ENCODE measurements at places on chromosomes 13 and 19.

DNA sequence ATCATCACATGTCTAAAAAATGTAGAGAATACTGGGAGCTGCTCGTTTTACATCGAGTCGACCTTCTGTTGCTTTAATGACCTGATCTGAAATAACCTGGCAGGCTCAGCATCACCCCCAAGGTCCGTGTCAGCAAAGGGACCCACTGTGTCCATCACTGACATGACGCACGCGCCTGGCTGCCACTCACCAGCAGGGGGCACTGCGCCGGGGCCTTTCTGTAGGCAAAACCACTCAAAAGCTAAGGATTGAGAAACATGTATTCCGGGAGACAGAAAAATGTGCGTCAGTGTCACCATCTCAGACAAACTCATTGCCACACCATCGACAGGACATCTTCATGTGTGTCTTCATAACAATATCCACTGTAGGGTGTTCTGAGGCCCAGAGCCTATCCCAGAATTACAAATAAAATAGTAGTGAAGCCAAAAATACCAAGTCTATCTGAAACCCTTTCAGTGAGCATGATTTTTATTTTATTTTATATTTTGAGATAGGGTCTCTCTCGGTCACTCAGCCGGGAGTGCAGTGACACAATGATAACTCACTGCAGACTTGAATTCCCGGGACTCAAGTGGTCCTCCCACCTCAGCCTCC, 130.3 kb upstream of the LSM14A start:
- peak; percentile 95 for DNase-seq

- DNase-seq: no peak
Observed at GRCh38 chr13:29067306-29067945, 247.3 kb downstream of the MTUS2 start.

DNA sequence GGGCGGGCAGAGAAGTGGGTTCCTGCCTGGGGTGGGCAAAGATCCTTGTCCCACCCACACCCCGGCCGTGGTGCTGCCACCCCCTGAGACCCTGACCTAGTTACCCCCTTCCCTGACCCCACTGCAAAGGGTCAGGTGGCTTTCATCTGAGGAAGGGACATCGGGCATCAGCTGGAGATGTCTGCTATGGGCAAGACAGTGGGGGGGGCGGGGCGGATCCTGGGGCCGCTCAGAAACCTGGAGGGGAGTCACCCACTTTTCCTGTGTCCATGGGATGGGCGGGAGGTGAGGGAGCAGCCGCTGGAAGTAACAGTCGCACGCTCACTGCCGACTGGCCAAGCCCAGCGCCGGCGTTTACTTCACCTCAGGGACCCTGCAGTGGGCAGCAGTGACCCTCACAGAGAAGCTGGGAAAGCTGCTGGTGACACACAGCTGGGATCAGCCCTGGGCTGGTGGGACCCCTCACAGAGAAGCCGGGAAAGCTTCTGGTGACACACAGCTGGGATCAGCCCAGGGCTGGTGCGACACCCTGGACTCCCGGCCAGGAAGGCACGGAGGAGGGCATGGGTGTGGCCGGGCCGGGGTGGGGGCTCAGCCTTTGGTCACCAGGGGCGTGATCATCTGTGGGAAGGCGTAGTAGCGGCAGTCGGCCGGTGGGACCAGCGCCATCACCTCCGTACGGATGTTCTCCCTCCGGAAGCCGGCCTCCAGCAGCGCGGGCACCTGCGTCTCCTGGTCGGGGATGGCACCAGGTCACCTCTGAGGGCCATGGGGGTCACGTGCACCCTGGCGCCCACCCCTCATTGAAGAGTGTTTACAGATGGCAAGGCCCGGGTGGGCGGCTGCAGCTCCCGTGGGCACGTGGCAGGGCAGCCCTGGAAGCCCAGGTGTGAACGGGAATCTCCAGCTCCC, 4.3 kb downstream of the GAMT start:
- DNase-seq: no peak

DNA sequence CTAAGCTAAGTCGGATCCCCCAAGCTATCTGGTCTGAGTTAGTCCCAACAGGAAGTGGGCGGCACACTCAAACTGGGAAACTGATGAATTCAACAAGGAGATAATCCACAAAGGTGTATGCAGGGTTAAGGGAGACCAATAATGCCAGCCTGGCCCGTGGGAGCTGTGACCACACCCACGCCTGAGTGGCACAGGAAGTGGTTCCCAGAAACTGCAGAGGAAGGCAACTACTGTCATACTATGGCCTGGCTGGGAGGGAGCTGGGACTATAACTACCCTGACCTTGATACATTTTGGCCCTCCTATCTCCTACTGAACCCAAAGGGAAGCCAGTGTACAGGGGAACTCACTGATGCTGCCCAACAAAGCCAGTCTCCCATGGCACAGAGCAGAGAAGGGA, 85.5 kb upstream of the TDRD3 start:
- DNase-seq: no peak

DNA sequence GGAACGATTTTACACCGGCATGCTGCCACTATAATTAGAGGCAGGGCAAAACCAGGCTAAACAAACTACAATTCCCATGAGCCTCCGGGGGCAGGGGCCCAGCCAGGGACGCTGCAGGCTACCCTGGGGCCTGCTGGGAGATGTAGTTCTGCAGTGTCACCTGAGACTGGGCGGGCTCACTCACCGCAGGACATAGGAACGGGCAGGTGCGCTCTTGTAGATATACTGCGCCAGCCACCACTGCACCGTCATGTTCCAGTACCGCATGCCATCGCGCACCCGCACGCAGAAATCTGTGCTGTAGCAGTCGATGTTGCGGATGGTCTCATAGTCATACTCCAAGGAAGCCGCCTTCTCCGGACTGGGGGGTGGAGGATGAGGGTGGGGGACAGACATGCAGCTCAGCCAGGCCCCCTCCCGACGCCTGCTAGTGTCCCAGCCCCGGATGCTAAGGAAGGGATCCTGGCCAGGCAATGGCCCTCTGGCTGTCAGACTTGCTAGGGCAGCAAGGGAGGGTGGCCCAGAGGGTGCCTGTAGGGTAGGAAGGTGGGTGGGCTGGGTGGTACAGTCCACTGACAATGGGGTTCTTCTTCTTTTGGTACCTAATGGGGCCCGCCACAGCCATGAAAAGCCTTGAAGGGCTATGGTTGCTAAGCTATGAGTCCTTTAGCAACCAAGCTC, 5.8 kb upstream of the TMC4 start:
- DNase-seq: no peak

DNA sequence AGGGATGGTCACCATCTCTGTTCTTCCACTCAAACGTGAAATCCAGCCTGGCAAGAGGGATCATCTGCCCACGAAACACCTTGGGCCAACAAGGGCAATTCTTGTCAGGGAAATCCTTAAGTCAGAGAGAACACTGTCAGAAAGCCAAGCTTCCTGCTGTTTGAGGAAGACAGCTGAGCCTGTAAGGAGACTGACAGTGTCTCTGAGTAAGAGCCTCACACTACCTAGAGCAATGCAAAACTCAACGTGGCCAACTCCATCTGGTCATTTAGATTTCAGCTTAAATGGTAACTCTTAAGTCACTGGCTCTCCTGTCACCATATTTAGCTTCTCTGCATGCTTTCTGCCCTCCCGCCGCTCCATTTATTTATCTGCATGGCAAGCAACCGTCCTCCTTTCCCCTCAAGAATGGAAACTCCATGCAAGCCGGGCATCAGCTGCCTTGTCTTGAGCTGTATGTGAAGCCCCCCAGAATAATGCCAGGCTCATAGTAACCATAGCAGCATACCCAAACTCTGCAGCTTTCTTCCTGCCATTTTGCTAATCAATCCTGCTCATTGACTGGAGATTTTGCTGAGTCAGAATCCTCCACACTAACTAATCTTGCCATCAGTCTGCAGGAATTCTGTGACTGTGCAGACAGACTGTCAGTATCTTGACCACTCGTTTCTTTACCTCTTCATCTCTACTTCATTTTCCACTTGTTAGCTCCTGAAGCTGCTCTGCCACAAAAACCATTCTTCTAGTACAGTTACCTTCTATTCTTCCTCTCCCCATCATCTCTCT, 159.8 kb downstream of the IRS2 start:
- DNase-seq: no peak

GRCh38 chr19:9958379-9958821, 22.1 kb upstream of the OLFM2 start:
- no peak for DNase-seq

GRCh38 chr13:92303428-92303827, 905.0 kb downstream of the GPC5 start:
- DNase-seq: no peak

- DNase-seq: no peak
Observed at GRCh38 chr19:45076851-45077730, 813 bp upstream of the ZNF296 start.

GRCh38 chr19:40598918-40599307, 2.3 kb upstream of the LTBP4 start:
- no peak for DNase-seq

DNA sequence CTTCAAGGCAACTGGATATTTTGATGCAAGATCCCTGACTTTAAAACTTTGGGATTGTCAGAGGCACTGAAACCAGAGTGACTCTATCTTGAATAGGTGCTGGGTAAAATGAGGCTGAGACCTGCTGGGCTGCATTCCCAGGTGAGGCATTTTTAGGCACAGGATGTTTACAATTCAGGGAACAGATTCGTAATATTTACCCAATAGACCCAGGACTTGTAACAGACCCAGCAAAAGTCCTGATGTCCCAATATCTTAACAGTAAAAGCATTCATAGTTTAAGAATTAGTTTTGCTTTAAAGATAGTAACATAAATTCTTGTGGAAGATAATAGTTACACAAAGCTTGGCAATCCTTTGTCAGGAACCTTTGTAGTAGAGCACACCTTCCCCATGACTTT, 166.2 kb downstream of the FGF14 start:
- DNase-seq: no peak

- no peak for DNase-seq
Observed at GRCh38 chr13:33194820-33195692, 90.5 kb downstream of the STARD13 start.

DNA sequence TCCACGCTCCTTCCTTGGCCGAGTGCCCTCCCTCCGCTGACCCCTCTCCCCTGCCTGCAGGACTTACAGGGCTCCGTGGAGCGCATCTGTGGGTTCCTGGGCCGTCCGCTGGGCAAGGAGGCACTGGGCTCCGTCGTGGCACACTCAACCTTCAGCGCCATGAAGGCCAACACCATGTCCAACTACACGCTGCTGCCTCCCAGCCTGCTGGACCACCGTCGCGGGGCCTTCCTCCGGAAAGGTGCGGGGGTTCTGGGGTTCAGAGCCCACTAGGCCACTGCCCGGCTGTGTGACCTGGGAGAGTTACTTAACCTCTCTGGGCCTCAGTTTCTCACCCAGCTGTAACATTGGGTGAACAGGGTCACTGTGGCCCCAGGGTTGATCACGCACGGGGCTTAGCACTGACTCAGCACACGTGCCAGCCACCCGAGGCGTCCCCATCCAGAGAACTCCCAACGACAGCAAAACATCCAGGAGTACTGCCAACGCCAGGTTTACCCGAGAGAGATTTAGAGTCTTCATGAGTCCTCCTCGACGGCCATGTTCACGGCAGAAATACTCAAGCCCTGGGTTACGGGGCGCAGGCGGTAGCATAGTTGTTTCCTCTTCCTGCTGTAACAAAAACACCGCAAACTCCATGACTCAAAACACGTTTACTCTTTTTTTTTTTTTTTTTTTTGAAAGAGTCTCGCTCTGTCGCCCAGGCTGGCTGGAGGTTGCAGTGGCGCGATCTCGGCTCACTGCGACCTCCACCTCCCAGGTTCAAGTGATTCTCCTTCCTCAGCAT, 9.7 kb upstream of the SPACA4 start:
- DNase-seq: peak; percentile 64

DNA sequence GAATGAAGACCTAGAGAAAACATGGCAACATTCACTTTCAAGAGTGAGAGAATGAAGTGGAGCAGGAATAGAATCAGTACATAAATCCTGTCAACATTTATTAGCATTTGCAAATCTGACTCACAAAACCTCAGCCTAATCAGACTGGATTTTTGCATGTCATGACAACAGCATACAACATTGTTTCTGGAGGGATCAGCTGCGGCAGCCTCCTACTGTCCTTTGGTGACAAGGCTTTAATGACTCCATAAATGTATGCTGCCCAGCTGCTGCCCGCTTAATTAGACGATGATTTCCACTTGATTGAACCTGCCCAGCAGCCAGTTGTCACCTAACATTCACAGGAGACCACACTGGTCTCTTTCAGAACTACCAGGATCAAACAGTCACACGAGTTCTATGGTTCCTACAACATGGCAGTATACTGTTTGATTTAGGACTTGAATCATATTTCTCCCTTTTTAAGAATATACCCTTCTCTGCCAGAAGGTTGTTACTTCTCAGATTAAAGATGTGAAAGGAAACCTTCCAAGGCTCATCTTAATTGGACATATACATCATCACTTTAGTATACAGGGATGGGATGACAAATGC, 9.3 kb downstream of the EBPL start:
- no peak for DNase-seq

DNA sequence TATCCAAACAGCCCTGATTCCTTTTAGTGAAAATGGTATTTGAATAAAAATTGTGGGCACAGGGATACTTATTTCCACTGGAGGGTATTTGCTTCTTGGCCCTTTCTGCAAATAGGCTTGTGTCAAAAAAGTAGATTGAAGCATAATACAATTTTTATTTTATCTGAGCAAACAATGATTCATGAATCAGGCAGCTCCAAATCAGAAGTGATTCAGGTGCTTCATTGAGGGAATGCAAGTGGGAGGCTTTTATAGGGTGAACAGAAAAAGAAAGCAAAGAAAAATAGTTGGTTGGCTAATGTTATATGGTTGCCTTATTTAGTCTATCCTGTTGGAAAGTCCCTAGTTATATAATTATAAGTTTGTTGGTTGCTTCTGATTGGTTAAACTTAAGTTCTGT, 117.9 kb downstream of the ITGBL1 start:
- no peak for DNase-seq

DNA sequence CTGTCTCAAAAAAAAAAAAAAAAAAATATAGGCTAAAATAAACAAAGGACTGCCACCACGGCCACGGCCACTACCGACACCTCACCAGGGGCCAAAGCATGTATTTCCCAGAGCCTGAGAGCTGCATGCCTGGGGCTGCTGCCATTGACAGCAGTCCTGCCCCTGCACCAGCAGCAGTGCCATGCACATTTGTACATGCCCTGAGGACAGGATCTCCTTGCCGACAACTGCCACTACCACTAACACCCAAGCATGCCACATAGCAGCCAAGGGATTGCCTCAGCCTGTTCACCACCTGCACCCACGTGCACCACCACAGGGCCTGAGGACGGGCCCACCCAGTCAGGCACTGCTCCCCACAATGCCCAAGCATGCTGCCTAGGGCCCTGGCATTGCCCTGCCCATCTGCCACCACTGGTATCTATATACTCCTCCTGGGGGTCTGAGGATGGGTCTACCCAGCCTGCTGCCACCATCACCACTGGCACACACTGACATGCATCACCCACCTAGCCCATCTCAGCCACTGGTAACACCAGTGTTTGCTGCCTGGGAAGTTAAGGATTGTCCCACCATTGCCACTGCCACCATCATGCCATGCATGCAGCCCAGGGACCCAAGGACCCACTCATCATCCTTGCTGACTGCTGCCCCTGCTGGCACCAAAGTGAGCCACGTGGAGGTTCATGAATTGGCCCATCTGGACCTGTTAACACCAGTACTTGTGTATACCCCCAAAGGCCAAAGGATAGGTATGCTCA, 10.6 kb upstream of the NUP62 start:
- DNase-seq: no peak

GRCh38 chr19:13861714-13862531, 15.0 kb upstream of the NANOS3 start:
- peak; percentile 96 for DNase-seq

GRCh38 chr13:43666403-43666802, 120.4 kb downstream of the ENOX1 start:
- no peak for DNase-seq

GRCh38 chr19:14248578-14249011, 42.6 kb upstream of the ADGRL1 start:
- DNase-seq: no peak

GRCh38 chr13:24693862-24694471, 13.8 kb downstream of the ATP12A start:
- no peak for DNase-seq

Measured in upper lobe of left lung (tissue), 6 donors.